Left ventricle myocardium inferior (tissue), 1 donor: ENCODE measurements at places on chromosomes 12 and 14. TPM values are rescaled to one million over a fixed set of nuclear protein-coding genes. Genes with fewer than 3 reads are reported as not detected.

Gene LAG3
- total RNA-seq, result not detected

Gene NRIP2
- 1.2 TPM for total RNA-seq

Gene MIP
- not detected for total RNA-seq

Gene DGLUCY
- 220 TPM for total RNA-seq

Gene WIF1
- total RNA-seq, result not detected
